ENCODE measurements at places on chromosomes 11 and 22. TPM values are rescaled to one million over a fixed set of nuclear protein-coding genes. Genes with fewer than 3 reads are reported as not detected.

DNA sequence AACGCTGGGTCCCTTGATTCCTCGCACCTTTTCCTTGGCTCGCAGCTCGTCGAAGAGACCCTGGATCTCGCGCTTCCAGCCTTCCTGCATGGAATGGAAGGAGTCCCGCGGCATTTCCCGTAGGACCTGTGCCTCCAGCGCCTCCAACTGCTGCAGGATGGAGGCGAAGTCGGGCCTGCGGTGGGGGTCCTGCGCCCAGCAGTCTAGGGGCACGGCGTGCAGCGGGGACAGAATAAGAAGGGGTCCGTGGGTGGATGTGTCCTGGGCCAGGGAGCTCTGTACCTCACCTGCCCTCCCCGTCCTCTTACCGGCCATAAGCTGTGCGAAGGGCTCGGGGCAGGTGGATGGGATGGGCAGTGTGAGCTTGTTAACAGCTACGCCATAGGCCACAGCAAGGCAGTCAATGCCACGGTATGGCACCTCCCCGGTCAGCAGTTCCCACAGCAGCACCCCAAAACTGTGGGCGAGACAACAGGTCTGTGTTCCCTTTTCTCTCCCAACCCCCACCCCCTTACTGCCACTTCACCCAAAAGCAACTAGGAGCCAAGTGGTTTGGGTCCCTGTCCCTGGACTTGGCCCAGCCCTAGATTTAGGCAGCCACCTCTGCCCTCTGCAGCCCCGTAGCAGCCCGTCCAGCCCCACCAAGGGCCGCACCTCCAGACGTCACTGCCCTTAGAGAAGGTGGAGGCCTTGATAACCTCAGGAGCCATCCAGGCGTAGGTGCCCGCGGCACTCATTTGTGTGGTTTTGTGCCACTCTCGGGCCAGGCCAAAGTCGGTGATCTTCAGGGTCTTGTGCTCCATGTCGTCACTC is 6.2 kb downstream of the MAP3K11 start:
- no peak for DNase-seq

- no peak for DNase-seq
Observed at GRCh38 chr11:62794201-62794775, 2.5 kb upstream of the TMEM223 start.

Gene RAG1
- 0.52 TPM for total RNA-seq

Gene PATE4
- not detected for total RNA-seq

GRCh38 chr11:2400762-2401435 is 349 bp downstream of the TSSC4 start:
- DNase-seq = no peak

- no peak for DNase-seq
Observed at GRCh38 chr11:127055236-127055635, 54.7 kb upstream of the KIRREL3 start.

- DNase-seq = no peak
Observed at GRCh38 chr11:44774731-44775130, 48.0 kb downstream of the TSPAN18 start.

GRCh38 chr11:46234311-46234710 is 43.2 kb upstream of the CREB3L1 start:
- no peak for DNase-seq

Gene MMP8
- total RNA-seq = not detected

Gene SLC25A18
- total RNA-seq = 2.1 TPM

Measured in body of pancreas (tissue), 4 donors.